ENCODE measurements at places on chromosomes 11 and 22.

DNA sequence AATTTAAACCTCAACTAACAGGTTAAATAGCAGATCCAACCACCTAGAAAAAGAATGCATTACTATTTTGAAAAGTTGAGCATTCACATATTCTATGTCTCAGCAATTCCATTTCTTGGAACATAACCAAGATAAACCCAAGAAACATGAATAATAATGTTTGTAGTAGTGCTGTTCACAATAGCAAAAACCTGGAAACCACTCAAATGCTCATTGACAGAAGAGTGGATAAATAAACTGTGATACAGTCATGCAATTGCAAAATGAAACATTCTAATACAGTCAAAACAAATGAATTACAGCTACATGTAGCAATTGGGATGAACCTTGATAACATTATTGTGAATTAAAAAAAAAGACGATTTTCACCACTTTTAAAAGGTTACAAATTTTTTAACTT lies 162.8 kb upstream of the TMEM45B start:
- no peak for DNase-seq

GRCh38 chr11:67354075-67355022 lies 1.0 kb upstream of the POLD4 start:
- DNase-seq, result no peak

DNA sequence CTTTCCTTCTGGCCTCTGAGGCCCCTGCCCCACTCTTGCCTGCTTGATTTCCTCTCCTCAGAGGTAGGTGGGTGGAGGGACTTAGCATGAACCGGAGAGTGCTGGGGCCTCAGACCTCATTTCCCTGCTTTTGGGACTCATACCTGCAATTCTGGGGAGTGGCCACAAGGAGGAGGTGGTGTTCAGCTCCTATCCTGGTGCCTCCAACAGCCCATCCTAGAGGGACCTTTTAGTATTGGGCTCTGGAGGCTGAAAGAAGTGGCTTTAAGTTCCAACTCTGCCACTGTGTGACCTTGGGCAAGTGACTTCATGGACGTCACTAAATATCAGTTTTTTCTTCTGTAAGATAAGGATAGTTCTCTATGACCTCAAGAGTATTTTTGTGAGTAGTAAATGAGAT lies 98.6 kb downstream of the KIAA1671 start:
- DNase-seq, result no peak

GRCh38 chr22:26448941-26449340 lies 19.9 kb downstream of the ASPHD2 start:
- DNase-seq, result no peak

All from CD4-positive, alpha-beta memory T cell (primary cell).